CD8-positive, alpha-beta memory T cell (primary cell): ENCODE measurements at places on chromosomes 7 and 10.
A peak's percentile ranks its signal among the peaks of the same experiment; 100 is the strongest.

DNA sequence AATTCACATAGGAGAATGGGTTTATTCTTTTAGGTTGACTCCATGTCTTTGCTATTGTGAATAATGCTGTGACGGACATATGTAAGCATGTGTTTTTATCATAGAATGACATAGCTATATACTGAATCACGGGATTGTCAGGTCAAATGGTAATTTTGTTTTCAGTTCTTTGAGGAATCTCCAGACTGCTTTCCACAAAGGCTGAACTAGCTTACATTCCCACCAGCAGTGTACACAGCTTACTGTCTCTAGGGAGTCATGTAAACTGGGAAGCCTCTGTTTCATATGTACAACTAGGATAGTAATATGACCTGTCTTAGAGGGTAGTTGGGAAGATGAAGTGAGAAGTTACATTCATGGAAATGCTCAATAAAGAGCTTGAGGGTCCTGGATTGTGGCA lies 6.8 kb upstream of the C10orf120 start:
- DNase-seq, result no peak

DNA sequence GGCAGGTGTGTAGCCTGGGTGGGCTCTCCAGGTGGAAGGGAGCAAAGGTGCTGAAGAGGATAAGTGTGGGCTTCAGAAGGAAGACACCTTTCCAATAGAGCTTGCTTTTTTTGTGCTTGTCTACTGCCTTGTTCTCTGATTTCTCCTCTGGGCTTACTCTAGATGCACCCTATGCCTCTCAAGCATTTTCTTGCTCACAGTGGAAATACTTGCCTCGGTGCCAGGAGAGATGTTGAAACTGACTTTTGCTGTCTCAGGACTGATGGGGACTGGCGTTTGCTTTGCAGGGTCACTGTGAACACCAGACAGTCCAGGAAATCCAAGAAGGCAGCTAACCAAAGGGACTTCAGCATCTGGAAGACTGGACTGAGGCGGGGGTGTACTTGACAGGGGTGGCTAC lies 187.9 kb downstream of the SNX10 start:
- DNase-seq, result no peak

- DNase-seq, result no peak
These were observed 434.2 kb downstream of the LRMDA start for GRCh38 chr10:75865413-75866299.

DNA sequence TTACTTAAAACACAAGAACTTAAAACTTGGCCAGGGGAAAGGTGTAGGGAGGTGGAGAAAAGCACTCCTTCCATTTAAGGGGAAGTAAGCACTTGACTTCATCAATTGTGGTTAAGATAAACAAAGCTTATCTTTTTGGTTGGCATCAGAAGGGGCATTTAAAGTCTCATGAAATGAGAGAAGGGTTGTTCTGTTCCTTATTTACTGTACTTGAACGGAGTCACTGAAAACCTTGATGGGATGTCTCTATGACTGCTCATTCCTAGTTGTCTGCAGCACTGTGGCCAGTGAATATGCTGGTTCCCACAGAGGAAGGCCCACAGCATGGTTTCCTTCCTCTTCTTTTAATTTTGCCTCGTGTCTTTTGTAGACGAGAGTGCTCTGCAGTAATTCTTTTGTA lies 229.3 kb downstream of the AUTS2 start:
- no peak for DNase-seq

DNA sequence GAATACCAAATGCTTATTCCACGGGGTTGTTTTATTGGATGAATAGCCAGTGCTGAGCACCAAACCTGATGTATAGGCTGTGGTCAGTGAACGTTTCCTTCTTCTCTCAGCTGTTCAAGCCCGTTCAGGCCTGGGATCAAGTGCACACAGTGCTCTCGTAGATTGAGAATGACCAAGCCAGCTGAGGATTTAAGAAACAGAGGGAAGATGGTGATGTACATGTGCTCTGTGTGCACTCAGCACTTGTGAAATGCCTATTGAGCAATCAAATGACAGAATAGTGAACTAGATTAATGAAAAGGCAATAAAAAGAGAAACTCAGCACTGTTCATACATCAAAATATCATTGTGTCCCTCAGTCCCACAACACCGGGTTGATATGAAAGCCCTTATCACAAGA lies 302.5 kb downstream of the BMPER start:
- no peak for DNase-seq

DNA sequence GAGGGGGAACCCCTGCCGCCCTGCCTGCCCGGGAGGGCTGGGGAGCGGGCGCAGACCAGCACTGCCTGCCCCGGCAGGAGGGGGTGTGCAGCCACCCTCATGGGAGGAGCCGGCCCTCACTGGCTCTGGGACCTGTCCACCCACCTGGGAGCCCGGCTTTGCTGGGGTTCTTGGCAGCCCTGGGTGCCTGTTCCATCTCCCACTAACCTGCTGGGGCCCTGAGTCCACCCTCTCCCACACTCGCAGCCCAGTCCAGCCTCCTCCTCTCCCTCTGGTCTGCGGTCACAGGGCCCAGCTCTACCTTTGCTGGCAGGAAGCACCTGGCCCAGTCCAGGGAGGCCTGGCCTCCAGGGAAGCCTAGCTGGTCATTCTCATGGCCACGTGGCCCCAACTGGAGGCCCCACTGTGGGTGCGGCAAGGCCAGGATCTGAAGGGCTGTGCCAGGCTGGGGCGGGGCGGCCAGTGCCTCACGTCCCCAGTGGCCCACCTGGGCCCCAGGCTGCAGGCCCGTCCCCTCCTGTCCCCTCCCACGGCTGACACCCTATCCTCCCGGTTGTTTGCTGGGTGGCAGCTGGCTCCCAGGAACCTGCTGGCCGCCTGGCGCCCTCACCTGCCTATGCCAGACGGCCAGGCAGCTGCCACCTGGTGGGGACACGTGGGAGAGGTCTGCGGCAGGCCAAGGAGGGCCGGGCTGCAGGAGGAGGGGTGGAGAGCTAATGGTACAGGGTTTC lies at the start of gene TMEM184A:
Gene TMEM184A, minus strand, starts transcription at position 393 of the 731 bp plus-strand sequence. CDS start 721 bp downstream, outside the sequence.
- peak; percentile 49 for DNase-seq
